ENCODE measurements at places on chromosomes 7 and 10. TPM values are rescaled to one million over a fixed set of nuclear protein-coding genes. Genes with fewer than 3 reads are reported as not detected.

DNA sequence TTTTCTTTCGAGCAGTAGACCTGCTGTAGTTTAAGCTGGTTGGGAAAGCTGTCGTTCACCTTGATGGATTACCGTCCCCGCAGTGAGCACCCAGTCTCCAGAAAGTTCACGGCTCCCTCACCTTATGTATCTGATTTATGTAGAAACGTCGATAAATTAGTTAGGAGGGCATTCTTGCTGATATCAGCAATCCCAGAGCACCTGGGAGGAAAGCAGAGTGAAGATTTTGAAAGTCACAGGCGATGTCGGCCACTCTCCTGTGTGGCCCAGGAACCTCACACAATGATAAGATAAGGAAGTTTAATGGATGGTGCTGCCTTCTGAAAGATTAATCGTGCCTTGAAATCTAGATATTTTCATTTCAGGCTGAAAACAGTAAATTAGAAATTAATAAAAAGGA, 336.8 kb downstream of the DPP6 start:
- H3K4me3 ChIP-seq: no peak overlapping the region
- H3K27ac ChIP-seq: no peak overlapping the region
- DNase-seq: no peak
- H3K27me3 ChIP-seq: no peaks in the 10 kb centered on the region

GRCh38 chr10:93742633-93743349, 14.9 kb upstream of the LGI1 start:
- DNase-seq: peak; percentile 65
- H3K4me1 ChIP-seq: peaks cover 18% of the 10 kb centered on the region
- no peaks in the 10 kb centered on the region for H3K27me3 ChIP-seq
- H3K27ac ChIP-seq: peak overlapping the region; percentile 5
- peak overlapping the region; percentile 14 for H3K4me3 ChIP-seq
- no peaks in the 10 kb centered on the region for H3K36me3 ChIP-seq

DNA sequence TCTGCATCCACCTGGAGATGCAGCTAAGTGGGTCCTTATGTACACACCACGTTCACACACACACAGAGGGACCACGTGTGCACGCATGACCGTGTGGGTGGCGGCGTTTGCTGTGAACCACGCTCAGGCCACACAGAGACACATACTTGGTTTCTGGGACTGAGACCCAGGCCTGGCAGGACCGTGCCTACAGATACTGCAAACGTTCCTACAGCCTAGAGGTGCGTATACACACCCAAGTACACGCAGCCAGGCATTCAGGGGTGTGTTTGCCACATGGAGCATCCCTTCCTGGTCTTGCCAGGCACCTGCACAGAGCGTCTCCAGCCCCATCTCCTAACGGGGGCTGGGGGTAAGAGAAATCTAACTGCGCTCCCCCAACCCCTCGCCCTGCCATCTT, 49.0 kb upstream of the GTF2IRD1 start:
- no peaks in the 10 kb centered on the region for H3K4me1 ChIP-seq
- H3K4me3 ChIP-seq: no peak overlapping the region
- H3K36me3 ChIP-seq: peaks cover 25% of the 10 kb centered on the region
- H3K27ac ChIP-seq: no peak overlapping the region
- no peaks in the 10 kb centered on the region for H3K27me3 ChIP-seq

The TMEM270 gene
- not detected for polyA plus RNA-seq

DNA sequence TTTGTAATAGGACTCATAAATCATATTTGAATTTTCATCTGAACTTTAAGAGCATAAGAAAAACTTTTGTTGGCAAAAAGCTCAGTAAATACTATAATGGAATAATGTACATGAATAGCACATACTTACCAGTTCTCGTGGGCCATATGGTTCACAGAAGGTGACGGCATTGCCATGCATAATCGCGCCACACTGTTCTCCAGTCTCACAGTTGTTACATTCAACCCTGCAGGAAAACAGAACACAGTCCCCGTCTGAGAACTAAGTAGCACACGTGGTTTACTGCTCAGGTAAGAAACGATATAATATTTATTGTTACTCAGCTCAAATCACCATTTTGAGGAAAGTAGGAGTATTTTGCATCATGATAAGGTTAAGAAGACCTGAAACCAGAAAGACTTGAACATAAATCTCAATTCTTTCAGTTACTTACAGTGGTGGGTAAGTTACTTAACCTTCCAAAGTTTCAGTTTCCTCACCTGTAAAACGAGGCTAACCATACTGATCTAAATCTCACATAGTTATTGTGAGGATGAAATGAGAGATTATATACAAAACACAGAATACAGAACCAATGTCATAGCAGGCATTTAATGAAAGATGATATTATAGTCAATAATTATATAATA, 261.4 kb downstream of the RELN start:
- no peaks in the 10 kb centered on the region for H3K4me1 ChIP-seq
- no peak overlapping the region for H3K4me3 ChIP-seq
- no peak for DNase-seq
- no peak overlapping the region for H3K27ac ChIP-seq
- H3K36me3 ChIP-seq: no peaks in the 10 kb centered on the region
- H3K27me3 ChIP-seq: no peaks in the 10 kb centered on the region
